ENCODE measurements at places on chromosomes 4 and X. TPM values are rescaled to one million over a fixed set of nuclear protein-coding genes. Genes with fewer than 3 reads are reported as not detected.

DNA sequence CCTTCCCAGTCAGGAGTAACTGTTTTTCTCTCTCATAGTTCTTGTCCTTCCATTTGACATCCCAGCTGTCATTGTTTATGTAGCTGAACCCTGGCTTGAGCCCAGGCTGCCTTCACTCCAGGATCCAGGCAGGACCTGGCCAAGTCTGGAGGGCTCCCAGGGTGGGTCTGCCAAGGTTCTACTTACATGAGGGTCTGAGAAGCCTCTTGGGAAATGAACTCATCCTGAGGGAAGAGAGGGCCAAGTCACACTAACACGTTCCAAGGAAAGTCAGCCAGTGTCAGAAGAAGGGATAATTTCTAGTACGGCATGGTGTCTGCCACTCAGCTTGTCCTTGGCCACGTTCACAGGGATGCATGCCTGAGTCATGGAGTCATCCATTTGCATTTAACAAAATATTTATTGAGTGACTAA is 54.8 kb upstream of the SRD5A3 start:
- no peak overlapping the region for H3K27ac ChIP-seq
- no peak overlapping the region for H3K4me3 ChIP-seq
- no peak for DNase-seq
- no peaks in the 10 kb centered on the region for H3K4me1 ChIP-seq
- peaks cover 5% of the 10 kb centered on the region for H3K27me3 ChIP-seq
- no peaks in the 10 kb centered on the region for H3K36me3 ChIP-seq

- DNase-seq = no peak
- H3K27me3 ChIP-seq = no peaks in the 10 kb centered on the region
- peaks cover 10% of the 10 kb centered on the region for H3K4me1 ChIP-seq
- H3K4me3 ChIP-seq = peak overlapping the region; percentile 70
- no peaks in the 10 kb centered on the region for H3K36me3 ChIP-seq
These were observed 35.9 kb downstream of the PNMA5 start for GRCh38 chrX:152958047-152958446.

DNA sequence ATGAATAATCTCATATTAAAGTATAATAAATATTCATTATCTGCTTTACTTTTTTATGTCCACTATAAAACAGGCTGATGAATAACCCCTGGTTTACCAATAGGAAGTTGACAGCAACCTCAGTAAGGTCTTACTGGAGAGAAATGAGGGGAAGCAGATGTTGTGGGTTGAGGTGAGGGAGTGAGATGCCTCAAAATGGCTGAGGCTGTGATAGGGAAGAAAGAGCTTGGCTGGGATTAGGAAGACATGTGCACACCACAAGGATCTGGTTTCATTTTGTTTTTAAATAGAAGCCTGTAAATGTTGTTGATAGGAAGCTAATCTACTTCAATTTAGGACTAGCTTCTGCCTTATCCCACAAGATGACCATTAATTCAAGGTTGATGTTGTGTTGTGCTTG is 14.4 kb upstream of the CYBB start:
- H3K36me3 ChIP-seq = no peaks in the 10 kb centered on the region
- H3K4me3 ChIP-seq = no peak overlapping the region
- peaks cover 12% of the 10 kb centered on the region for H3K4me1 ChIP-seq
- no peak for DNase-seq
- H3K27ac ChIP-seq = no peak overlapping the region

- H3K27me3 ChIP-seq = no peaks in the 10 kb centered on the region
- peak overlapping the region; percentile 46 for H3K27ac ChIP-seq
- no peak overlapping the region for H3K4me3 ChIP-seq
- DNase-seq = no peak
- H3K4me1 ChIP-seq = peaks cover 19% of the 10 kb centered on the region
- no peaks in the 10 kb centered on the region for H3K36me3 ChIP-seq
These were observed 9.8 kb upstream of the FAM3A start for GRCh38 chrX:154525606-154526490.

- DNase-seq = no peak
- H3K4me3 ChIP-seq = no peak overlapping the region
- H3K27ac ChIP-seq = no peak overlapping the region
- no peaks in the 10 kb centered on the region for H3K4me1 ChIP-seq
These were observed 179.5 kb downstream of the CEP135 start for GRCh38 chr4:56128213-56128612.

DNA sequence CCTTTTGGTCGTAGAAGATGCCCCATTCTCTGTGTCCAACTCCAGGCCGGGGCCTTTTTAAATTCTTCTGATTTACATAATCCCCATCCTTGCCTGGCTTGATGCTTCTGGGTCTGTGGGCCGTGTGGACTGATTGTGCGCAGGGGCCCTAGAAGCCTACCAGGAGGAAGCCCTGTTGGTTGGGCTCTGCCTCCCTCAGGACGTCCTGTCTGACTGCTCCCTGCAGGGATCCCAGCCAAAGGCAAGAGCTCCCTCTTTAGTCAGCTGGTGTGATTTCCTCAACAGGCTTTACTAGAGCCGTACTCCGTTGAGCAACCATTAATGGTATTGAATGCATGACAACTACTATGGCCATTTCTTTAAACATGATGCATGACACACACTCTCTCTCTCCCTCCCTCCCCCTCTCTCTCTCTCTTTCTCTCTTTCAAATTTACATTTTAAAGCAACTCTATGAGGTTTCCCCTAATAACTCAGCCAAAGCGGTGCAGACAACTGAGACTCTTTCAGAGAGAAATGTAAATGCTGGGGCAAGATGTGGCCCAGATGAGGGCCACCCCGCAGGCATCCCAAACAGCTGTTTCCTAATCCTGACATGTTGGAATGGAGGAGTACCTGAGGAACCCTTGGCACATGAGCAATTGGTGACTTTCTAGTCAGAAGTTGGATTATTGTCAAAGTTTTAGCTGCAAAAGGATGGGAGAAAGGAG is 117.3 kb downstream of the DRD5 start:
- DNase-seq = peak; percentile 44
- peaks cover 38% of the 10 kb centered on the region for H3K27me3 ChIP-seq
- no peaks in the 10 kb centered on the region for H3K36me3 ChIP-seq
- no peaks in the 10 kb centered on the region for H3K4me1 ChIP-seq

DNA sequence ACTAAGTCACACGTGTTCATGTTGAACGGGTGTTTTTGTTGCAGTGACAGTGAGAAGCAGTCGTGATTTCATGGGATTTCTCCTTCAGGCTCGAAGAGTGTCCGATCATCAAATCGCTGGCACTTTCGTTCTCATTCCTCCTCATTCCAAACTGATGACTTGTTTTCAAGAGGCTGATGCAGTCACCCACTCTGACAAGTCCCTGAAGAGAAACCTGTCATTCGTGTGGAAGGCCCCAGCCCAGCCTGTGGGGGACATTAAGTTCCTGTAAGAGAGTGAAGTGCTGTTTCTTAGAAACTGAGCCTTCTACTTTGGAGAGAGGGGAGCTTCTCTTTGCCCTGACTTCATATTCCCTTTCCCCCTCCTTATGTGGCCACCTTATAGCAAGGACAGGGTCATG is 8.0 kb downstream of the REELD1 start:
- no peak for DNase-seq
- no peaks in the 10 kb centered on the region for H3K36me3 ChIP-seq
- H3K27ac ChIP-seq = no peak overlapping the region
- no peaks in the 10 kb centered on the region for H3K27me3 ChIP-seq
- H3K4me3 ChIP-seq = no peak overlapping the region

The FGFBP1 gene
- not detected for total RNA-seq

The PRDM5 gene
- total RNA-seq = not detected

The PUDP gene
- 16.3 TPM for total RNA-seq

The DAPP1 gene
- total RNA-seq = 24.6 TPM

Measured in activated CD8-positive, alpha-beta memory T cell treated with anti-CD3 and anti-CD28 coated beads, Interleukin-2, amount 10 ng/mL, durations not matched to agents 7 days and 5 days (primary cell).